ENCODE measurements at places on chromosomes 5 and 9. TPM values are rescaled to one million over a fixed set of nuclear protein-coding genes. Genes with fewer than 3 reads are reported as not detected.

Gene FAM153A
- 0.67 TPM for polyA plus RNA-seq

Gene IL4
- not detected for polyA plus RNA-seq

Gene TIMD4
- polyA plus RNA-seq: 3.3 TPM

Gene SPRY4
- polyA plus RNA-seq: not detected

Gene GABRA6
- polyA plus RNA-seq: not detected

Gene CDKN2B
- 0.16 TPM for polyA plus RNA-seq

Gene NUTM2G
- polyA plus RNA-seq: 0.14 TPM

Gene SLC4A9
- polyA plus RNA-seq: not detected

Gene NR2F1
- not detected for polyA plus RNA-seq

Gene PRSS3
- polyA plus RNA-seq: not detected

Gene PCDHGA10
- polyA plus RNA-seq: 0.07 TPM

Gene TRIM41
- 2.2 TPM for polyA plus RNA-seq

Gene OGN
- 0.18 TPM for polyA plus RNA-seq

Gene MVB12B
- polyA plus RNA-seq: 12.7 TPM

Gene IFNA2
- not detected for polyA plus RNA-seq

Gene WWC1
- polyA plus RNA-seq: 0.52 TPM

Gene GPSM1
- 1.7 TPM for polyA plus RNA-seq

Gene PAEP
- polyA plus RNA-seq: not detected

Gene PTGES
- not detected for polyA plus RNA-seq

Gene RACK1
- 1,821 TPM for polyA plus RNA-seq

Gene ORM2
- polyA plus RNA-seq: not detected

Gene PPIC
- not detected for polyA plus RNA-seq

Gene HSD17B3
- polyA plus RNA-seq: not detected

Gene UBQLN1
- polyA plus RNA-seq: 76.6 TPM

Gene PTRH1
- polyA plus RNA-seq: 40.7 TPM

Gene CDX1
- not detected for polyA plus RNA-seq

Gene AFAP1L1
- polyA plus RNA-seq: not detected

Gene SLC36A2
- polyA plus RNA-seq: not detected

Gene GAPT
- 1.3 TPM for polyA plus RNA-seq

Gene FAT2
- polyA plus RNA-seq: not detected

Gene C1QTNF2
- polyA plus RNA-seq: not detected

Gene FOXD4L4
- polyA plus RNA-seq: not detected

Gene SOHLH1
- not detected for polyA plus RNA-seq

Gene DNAJC18
- polyA plus RNA-seq: 10.2 TPM

Gene PNPLA7
- 0.79 TPM for polyA plus RNA-seq

Data from CD8-positive, alpha-beta memory T cell (primary cell).